ENCODE measurements at places on chromosomes 6 and 20.

DNA sequence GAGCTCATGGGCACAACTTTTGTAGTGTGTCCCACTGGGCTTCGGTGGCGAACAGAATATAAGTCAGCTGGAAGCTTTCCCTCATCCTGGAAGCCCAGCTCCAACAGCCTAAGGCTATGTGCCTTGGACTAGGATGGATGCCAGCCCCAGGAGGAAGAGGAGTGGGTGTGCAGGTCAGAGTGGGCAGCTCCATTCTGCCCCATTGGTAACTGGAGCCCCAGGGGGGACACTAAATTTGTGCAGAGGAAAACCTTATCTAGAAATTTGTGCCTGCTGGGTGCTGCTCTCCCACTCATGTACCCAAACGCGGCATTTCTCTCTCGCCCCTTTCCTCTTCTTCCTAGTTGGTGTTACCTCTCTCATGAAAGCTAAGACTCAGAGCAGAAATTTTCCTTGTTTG lies 253.9 kb upstream of the MAN1A1 start:
- no peak for DNase-seq

- DNase-seq, result no peak
These were observed 597.0 kb downstream of the HTR1B start for GRCh38 chr6:76866091-76866915.

- DNase-seq, result no peak
These were observed 17.9 kb downstream of the C6orf15 start for GRCh38 chr6:31094389-31094881.

GRCh38 chr6:74705451-74705850 lies 500.4 kb downstream of the COL12A1 start:
- DNase-seq, result no peak

GRCh38 chr6:25928562-25929324 lies 1.7 kb downstream of the SLC17A2 start:
- no peak for DNase-seq

GRCh38 chr6:169808608-169808967 lies 57.2 kb downstream of the ERMARD start:
- DNase-seq, result no peak

GRCh38 chr6:64505312-64505711 lies 869.7 kb downstream of the PHF3 start:
- DNase-seq, result no peak

DNA sequence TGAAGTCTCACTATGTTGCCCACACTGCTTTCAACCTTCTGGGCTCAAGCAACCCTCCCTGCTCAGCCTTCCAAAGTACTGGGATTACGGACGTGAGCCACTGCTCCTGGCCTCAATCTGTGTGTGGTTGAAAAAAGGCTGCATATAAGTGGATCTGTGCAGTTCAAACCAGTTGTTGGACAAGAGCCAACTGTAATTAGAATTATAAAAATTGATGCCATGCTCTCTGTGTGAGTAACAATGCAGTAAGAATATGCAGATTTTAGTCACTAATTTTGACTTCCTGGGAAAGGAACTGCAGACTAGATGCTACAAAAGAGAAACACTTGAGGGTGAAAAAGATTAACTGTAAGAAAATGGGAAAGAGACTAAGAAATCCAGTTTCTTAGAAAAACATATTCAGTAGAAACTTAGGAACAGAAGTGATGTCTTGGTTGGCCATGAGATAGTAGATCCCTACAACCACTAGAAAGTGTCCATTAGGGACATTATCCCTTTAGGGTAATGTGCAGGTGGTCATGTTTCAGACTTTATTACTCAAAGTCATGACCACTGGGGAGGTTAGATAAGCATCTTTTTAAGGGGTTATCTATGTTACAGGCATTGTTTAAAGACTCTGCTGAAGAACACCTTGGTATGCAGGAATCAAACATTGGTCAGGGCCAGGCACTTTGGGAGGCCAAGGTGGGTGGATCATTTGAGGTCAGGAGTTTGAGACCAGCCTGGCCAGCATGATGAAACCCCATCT lies 26.3 kb downstream of the ITCH start:
- no peak for DNase-seq

- no peak for DNase-seq
These were observed 268.8 kb downstream of the GRIK2 start for GRCh38 chr6:101662111-101662897.

GRCh38 chr6:13354331-13355042 lies 26.1 kb upstream of the TBC1D7 start:
- no peak for DNase-seq

- no peak for DNase-seq
These were observed 54.2 kb downstream of the TBC1D7 start for GRCh38 chr6:13273931-13274706.

GRCh38 chr20:41392871-41393704 lies 26.5 kb upstream of the EMILIN3 start:
- DNase-seq, result no peak

DNA sequence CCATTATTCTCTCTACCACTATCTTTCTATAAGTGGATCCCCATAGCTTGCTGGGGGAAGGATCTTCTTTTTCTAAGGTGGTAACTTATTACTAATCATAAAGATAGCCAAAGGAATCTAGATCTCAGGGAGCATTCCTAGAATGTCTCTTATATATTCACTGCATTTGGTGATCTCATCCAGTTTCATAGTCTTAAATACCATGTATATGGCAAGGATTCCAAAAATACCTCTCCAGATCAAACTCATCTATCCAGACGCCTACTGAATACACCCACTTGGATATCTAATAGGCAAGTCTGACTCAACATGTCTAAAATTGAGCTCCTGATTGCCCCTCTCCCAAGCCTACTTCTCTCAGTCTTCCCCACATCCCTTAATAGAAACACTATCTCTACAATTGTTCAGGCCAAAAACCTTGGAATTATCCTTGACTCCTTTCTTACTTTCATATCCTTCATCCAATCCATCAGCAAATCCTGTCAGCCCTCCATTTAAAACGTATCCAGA lies 264.4 kb downstream of the HACE1 start:
- no peak for DNase-seq

GRCh38 chr20:59692139-59692538 lies 87.8 kb downstream of the PHACTR3 start:
- DNase-seq, result no peak

DNA sequence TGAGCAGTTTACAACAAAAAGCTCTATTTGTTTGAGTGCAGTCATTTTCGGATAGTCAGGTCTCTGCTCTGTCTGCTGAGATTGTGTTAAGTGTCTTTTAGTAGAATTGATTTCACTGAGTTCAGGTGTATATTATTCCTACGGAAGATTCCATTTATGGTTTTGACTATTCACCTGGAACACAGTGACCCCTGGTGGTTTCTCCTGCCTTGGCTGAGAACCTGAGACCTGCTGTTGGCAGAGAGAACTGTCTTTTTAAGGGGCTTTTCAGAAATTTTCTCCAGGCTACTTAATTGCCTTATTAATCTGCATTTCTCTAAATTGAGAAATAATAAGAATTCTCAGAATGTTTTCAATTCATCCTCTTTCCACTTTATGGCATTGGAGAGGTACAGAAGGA lies 508.0 kb downstream of the TBC1D32 start:
- DNase-seq, result no peak

Data from GOT3 (cell line).